Bladder microvascular endothelial cell (primary cell): ENCODE measurements at places on chromosomes 6 and 20. TPM values are rescaled to one million over a fixed set of nuclear protein-coding genes. Genes with fewer than 3 reads are reported as not detected.

LY6G5C gene
- total RNA-seq = 1.8 and 2.1 TPM in 2 replicates

CCN5 gene
- not detected in 2 replicates for total RNA-seq

RIPOR3 gene
- total RNA-seq = under 0.01 and 0.63 TPM in 2 replicates

MYH7B gene
- total RNA-seq = 0.06 and 0.16 TPM in 2 replicates

CST4 gene
- total RNA-seq = not detected in 2 replicates

FAM184A gene
- 0.32 and 0.38 TPM in 2 replicates for total RNA-seq

SSTR4 gene
- total RNA-seq = not detected in 2 replicates

NRSN2 gene
- total RNA-seq = 13.6 and 22.8 TPM in 2 replicates

ID4 gene
- 0.19 and 0.65 TPM in 2 replicates for total RNA-seq

PLCB1 gene
- 20.7 and 33.4 TPM in 2 replicates for total RNA-seq

MCHR2 gene
- total RNA-seq = not detected in 2 replicates

FNDC11 gene
- total RNA-seq = 1.0 and 1.1 TPM in 2 replicates

ARMH2 gene
- total RNA-seq = not detected in 2 replicates

VSX1 gene
- total RNA-seq = not detected in 2 replicates

GPLD1 gene
- total RNA-seq = 0.06 TPM in 1 of 2 replicates, not detected in the other

BPIFA1 gene
- not detected in 2 replicates for total RNA-seq

SNAI1 gene
- 0.65 and 1.4 TPM in 2 replicates for total RNA-seq

ZNF391 gene
- 0.16 and 0.50 TPM in 2 replicates for total RNA-seq

TAF4 gene
- 2.4 and 9.9 TPM in 2 replicates for total RNA-seq

TRMT11 gene
- total RNA-seq = 6.6 and 17.2 TPM in 2 replicates
